Activated CD8-positive, alpha-beta memory T cell treated with anti-CD3 and anti-CD28 coated beads, Interleukin-2, amount 10 ng/mL, durations not matched to agents 7 days and 5 days (primary cell): ENCODE measurements at places on chromosomes 4 and X. TPM values are rescaled to one million over a fixed set of nuclear protein-coding genes. Genes with fewer than 3 reads are reported as not detected.

POU4F2 gene
- not detected for total RNA-seq

TBL1X gene
- total RNA-seq: 35.5 TPM

PRDM8 gene
- total RNA-seq: 21.7 TPM

GNRHR gene
- total RNA-seq: not detected

ZNF518B gene
- 22.7 TPM for total RNA-seq

KCNE5 gene
- 0.47 TPM for total RNA-seq

RNF175 gene
- total RNA-seq: not detected

BRCC3 gene
- 25.2 TPM for total RNA-seq

YY2 gene
- total RNA-seq: 1.7 TPM
